ENCODE measurements at places on chromosomes 3 and 15.

GRCh38 chr3:59935025-59935424 is 885.2 kb upstream of the CFAP20DC start:
- DNase-seq, result no peak

GRCh38 chr3:80060664-80061063 is 292.9 kb upstream of the ROBO1 start:
- DNase-seq, result no peak

DNA sequence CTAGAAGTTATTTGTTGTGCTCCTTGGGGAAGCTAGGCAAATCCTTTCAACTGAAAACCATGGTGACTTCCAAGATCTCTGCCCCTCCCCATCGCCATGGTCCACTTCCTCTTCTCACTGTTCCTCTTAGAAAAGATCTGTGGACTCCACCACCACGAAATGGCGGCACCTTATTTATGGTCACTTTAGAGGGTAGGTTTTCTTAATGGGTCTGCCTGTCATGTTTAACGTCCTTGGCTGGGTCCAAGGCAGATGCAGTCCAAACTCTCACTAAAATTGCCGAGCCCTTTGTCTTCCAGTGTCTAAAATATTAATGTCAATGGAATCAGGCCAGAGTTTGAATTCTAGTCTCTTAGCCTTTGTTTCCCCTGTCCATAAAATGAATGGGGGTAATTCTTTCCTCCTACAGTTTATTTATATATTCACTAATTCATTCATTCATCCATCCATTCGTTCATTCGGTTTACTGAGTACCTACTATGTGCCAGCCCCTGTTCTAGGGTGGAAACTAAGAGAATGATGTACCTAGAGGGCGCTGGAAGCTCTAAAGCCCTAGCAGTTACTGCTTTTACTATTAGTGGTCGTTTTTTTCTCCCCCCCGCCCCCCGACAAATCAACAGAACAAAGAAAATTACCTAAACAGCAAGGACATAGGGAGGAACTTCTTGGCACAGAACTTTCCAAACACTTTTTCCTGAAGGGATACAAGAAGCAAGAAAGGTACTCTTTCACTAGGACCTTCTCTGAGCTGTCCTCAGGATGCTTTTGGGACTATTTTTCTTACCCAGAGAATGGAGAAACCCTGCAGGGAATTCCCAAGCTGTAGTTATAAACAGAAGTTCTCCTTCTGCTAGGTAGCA is 657 bp downstream of the PATL2 start:
- no peak for DNase-seq

DNA sequence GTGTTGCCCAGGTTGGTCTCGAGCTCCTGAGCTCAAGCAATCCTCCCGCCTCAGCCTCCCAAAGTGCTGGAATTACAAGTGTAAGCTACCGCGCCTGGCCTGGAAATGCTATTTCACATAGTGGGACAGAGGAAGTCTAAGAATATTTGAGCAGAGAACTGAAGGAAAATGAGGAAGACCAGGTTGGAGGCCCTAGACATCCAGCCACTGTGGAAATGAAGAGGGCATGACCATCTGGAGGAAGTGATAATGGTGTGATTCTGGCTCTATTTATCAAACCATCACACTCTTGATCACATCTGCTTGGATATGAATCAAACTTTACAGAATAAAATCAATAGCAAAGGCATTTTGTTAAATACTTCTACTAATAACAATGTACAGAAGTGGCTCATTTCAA is 65.9 kb upstream of the ARHGEF3 start:
- DNase-seq, result no peak

DNA sequence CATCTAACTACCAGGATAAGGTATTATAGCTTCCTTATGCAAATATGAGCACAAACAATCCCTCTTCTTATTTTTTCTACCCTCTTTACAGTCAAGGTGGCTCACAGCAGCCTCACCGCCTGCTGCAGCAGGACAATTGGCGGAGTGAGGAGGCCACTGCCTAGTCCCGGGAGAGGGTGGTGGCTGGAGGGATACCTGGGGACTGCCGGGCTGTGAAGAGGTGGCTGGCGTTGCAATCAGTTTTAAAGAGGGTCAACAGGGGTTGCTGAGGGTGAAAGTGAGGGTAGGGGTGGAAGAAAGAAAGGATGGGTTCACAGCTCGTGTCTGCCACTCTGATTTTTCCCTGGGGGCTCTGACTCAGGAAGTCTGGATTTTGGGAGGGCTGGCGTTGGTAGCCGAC is 105.1 kb upstream of the SLC6A6 start:
- no peak for DNase-seq

DNA sequence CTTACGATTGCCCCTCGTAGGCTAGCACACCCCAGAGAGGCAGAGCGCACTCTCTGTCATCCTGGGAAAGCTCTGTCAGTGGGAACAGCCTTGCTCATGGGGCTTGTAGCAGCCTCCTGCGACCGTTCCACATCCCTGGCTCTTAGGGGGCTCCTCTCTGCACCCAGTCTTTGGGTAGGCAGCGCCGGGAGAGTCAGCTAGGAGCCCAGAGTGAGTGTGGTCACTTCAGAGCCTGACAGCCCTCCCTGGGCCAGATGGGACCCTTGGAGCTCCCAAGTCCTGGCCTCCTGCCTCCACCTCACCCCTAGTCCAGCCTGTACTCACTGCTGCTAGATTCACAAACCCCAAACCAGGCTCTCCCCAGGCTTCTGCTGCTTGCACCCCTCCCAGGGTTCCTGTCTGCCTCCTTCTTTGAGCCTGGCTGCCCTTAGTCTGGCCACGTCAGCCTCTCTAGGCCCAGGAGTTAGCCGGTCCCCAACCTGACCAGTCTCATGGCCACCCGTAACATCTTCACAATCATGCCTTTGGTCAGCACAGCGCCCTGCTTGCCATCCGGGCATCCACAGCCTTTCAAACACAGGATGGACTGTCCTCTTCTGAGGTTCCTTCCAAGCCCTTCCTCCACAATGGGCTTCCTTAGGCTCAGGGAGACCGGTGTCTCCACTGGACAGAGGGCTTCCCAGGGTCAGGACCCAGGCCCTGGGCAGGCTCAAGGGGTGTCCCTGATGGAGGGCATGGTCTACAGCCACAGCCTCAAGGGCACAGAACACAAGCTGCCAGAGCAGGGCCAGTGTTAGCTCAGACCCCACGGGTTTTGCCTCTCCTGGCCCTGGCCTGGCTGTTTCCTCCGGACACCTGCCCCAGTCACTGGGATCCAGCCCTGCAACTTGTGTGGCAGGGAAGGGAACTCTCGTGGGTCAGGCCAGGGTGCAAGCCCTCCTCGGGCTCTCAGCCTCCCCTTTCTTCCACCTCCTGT is 4.6 kb downstream of the ACSBG1 start:
- no peak for DNase-seq

- DNase-seq, result no peak
Observed at GRCh38 chr3:13559764-13560525, 11.0 kb downstream of the FBLN2 start.

DNA sequence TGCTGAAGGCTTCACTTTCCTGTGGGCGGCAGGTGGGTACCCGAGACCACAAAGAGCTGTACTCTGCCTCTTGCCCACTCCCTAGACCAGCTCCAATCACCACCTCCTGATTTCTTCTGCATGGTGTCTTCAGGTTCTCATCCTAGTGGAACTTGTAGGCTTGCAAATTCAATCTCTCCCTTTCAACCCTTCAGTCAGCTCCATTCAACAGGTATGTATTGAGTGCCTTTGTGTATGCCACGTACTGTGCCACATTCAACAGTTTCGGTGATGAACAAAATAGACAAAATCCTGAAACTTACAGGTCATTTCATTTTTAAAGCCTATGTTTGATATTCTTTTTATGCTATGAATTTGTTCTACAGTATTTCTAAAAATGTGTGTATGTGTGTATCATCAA is 5.4 kb upstream of the CLDN11 start:
- DNase-seq, result no peak

DNA sequence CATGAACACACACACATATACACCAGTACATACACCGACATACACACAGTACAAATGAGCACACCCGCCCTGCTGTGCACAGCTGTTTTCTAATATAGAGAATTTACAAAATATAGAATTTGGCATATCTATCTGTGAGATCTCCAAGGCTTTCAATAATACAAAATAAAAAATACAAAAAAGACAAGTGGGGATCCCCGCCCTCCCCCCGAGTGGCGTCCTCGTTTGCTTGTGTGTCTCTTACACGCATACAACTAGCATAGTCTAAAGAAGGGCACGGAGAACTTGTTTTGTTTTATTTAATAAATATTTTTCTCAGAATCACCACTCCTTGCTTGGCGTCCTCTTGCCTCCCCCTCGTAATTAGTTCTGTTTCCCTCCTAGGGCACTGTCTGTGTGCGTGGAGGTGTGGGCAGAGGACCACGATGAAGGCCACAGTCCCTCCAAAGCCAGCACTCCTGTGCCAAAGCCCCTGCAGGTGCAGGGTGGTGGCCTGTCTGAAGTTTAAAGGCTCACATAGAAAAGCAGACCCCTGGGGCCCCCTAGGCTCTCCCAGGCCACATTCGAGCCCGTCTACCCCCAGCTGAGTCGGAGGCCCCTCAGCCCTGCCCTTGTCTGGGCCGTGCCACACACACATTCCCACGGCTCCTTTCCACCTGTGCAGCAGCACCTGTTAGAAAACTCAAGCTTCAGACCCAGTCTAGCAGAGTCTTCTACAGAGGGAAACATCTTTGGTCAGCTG is 82.1 kb downstream of the SEC22A start:
- peak; percentile 2 for DNase-seq

DNA sequence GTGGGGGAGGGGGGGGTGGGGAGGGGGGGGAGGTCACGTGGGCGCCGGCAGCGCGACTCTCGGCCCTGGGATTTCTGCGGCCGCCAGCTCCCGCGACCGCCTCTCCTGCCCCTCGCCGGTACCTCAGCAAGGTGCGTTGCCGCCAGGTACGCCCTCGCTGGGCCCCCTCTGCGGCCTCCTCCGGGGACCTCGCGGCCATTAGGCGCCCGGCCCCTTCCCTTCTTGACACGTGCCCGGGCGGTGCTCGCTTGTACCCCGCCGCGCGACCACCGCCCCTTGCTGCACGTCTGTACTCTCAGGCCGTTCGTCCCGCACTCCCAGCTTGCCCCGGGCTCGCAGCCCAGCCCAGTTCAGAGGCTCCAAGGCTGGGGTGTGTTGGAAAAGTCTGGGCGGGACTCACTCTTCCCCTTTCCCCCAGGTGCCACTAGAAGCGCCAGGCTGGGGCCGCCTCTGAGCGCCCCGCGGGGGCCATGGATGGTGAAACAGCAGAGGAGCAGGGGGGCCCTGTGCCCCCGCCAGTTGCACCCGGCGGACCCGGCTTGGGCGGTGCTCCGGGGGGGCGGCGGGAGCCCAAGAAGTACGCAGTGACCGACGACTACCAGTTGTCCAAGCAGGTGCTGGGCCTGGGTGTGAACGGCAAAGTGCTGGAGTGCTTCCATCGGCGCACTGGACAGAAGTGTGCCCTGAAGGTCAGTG is at the start of gene MAPKAPK3:
Gene MAPKAPK3, plus strand, starts transcription at position 56 of the 696 bp plus-strand sequence. Its CDS starts 415 bp downstream, at position 471.
- peak; percentile 61 for DNase-seq

- no peak for DNase-seq
Observed at GRCh38 chr15:68578980-68579935, at the start of gene CORO2B. TSS of gene CORO2B (plus strand) at chr15:68578993. CDS start at chr15:68579263, 270 bp downstream.

DNA sequence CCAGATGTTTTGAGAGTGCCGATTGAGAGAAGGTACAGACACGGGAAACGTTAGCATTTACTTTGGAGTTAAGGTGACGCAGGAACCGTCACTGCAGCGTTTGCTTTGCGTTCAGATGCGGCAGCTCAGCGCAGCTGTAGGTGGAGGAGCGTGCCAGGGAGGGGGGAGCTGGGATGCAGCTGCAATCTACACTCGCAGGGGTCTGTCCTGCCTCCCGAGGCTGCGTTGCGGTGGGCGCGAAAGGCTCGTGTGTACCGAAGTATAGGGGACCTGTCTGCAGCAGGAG is 425 bp upstream of the FYTTD1 start:
- DNase-seq, result no peak

GRCh38 chr3:123837858-123838257 is 46.3 kb downstream of the MYLK start:
- DNase-seq, result no peak

DNA sequence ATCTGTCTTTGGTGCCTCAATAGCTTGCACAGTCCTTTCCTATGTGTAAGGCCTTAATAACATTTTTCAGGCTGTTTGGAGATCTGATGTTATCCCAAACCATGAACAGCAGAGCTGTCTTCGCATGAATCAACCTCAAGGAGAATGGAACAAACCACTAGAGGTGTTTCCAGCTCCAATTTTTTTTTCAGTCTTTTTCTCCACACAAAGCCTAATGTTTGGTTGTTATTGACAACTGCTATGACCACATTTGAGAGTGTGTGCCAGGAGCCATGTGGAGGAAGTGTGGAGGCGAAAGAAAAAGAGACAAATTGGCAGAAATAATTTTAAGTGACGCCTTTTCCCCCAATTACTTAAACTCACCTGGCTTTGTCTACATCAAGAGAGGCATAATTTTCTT is 38.7 kb downstream of the RTP4 start:
- no peak for DNase-seq

- no peak for DNase-seq
Observed at GRCh38 chr3:147937341-147937740, 528.2 kb downstream of the ZIC1 start.

- DNase-seq, result no peak
Observed at GRCh38 chr3:114983248-114983647, 163.8 kb downstream of the ZBTB20 start.

DNA sequence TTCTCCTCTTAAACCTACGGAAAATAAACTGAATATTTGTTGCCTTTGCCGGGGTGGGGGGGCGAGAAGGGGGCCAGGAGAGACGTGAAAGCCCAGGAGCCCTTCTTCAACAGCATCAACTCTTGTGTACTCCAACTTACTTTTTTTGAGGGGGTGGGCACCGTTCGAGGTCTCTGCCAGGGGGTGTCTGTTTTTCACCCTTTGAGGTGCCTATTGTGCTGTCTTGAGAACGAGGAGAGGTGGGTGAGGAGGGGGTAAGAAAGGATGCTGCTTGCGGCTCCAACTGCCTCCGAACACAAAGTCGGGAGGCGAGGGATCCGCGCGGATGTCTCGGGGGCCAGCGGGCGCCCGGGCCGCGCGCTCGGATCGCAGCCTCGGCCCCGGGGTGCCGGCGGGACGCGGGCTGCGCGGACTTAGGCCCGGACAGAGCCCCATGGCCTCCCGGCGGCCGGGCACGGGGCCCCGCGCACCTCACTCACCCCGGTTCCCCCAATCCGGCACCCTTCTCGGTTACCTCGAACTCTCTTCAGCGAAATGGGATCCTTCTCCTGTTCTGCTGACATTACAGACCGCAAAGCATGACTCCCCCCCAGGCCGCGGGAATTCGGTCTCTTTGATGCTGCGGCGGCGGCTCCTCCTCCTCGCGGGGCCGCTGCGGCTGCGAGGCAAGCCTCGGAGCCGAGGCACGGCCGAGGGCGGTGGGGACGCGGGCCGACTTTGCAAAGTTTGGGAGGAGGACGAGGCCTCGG is 650 bp downstream of the PYGO1 start:
- DNase-seq, result peak; percentile 41

DNA sequence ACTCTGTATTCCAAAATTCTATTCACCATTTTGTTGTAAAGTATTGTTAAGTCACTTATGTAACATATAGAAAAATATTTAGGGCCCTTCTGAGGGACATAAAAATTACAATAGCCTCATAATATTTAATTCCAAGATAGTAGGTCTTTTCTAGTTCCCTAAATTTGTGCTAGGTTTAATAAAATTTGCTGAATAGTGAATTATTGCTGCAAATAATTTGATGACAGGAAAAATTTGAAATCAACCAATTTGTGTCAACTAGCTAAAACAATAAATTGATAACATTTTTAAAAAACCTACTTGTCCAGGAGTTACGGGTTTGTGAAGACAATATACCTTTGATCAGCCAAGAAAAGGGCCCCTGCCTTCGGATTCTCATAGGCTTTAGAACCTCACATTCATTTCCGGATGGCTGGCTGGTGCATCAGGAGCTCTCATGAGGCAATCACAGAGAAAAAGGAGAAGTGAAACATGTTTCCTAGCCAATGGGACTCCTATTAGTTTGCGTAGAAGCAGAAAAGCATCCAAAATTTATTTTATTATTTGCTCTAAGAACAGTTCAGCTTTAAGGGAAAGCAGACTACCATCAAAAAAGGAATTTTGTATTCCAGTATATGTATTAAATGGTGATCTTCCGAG is 177.2 kb downstream of the LRRC3B start:
- DNase-seq, result no peak
